T-cell (primary cell): ENCODE measurements at places on chromosomes 5 and 9. TPM values are rescaled to one million over a fixed set of nuclear protein-coding genes. Genes with fewer than 3 reads are reported as not detected.

- DNase-seq = no peak
Measured at GRCh38 chr5:66639037-66639436, 42.8 kb downstream of the MAST4 start.

GRCh38 chr9:108582726-108583125, 273.1 kb downstream of the ACTL7B start:
- no peak for DNase-seq

DNA sequence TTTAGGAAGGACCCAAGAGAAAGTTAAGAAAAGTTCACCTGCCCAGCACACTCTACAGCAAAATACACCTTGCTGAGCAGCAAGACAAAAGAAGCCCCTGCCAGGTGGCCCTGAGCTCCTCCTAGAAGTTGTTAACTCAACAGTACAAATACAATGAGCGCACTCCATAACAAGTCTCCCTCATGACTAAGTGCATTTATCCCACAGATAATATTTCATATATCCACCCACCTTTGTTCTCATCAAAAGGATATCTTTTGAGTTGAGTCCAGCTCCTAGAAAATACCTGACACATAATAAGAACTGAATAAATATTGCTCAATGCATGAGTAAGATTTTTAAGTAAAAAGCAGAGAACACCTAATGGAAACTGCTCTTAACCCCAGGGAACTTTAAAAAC, 73.3 kb downstream of the ABCA1 start:
- no peak for DNase-seq

- DNase-seq = no peak
Measured at GRCh38 chr5:38452201-38452600, 104.2 kb downstream of the LIFR start.

Gene CLTB
- total RNA-seq = 44.3 TPM

DNA sequence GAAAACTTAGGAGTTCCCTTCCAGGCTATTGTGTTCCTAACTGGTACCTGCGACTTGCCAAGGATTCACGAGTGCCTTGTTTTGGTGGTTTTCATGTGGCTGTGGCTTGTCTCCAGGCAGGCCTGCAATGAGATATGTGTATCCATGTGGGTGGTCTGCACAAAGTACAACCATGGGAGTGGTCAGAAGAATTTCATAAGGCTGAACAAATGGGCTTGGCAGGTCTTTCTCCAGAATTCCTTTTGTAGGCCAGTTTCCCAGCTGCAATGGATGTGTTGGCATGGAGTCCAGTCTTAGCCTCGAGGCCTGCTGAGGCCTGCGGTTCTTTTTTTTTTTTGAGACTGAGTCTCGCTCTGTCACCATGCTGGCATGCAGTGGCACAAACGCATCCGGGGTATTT, 28.8 kb upstream of the MELK start:
- no peak for DNase-seq

- DNase-seq = no peak
Measured at GRCh38 chr9:98099898-98100297, 19.1 kb downstream of the TRIM14 start.

DNA sequence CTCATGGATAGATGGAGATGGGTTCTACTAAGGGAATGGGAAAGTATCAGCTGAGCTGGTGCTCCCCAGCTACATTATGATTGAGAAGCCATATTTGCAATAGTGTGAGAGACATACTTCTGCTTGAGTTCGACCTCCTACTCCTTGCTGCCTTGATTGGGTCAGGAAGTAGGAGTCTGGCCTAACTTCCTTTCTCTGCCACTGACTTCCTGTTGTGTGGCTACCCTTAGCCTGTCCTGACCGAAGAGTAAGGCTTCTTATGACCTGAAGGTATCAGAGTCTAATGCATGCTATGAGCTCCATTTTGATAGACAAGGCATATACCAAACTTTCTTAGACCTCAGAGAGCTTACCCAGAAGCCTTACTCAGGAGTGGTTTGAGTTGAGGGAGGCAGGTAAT, 53.9 kb downstream of the OSTF1 start:
- DNase-seq = no peak

- DNase-seq = no peak
Measured at GRCh38 chr5:75727931-75728330, 10.7 kb upstream of the POC5 start.

DNA sequence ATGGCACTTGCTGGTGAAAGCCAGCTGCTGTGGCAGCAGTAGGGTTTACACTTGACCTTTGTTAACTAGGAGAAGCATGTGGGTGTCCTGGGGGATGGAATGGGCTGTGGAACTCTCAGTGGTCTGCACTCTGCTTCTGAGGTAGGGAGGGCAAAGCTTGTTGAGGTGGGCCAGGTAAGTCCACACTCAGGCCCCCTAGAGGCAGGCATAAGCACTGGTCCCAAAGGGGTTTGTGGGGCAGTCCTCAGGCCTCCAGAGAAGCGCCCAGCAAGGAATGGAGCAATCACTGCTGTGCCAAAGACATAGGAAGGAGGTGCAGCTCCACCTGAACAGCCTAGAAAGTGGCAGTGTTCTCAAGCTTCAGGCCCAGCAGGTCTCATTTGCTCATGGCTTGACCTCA, 34.7 kb downstream of the INSL4 start:
- DNase-seq = no peak

- no peak for DNase-seq
Measured at GRCh38 chr9:12813960-12814876, 39.4 kb downstream of the LURAP1L start.

Gene OTULINL
- 32.6 TPM for total RNA-seq

GRCh38 chr5:119379942-119380547, 24.2 kb downstream of the TNFAIP8 start:
- no peak for DNase-seq
